ENCODE measurements at places on chromosomes 13 and 19.

- DNase-seq = no peak
These were observed 21.3 kb upstream of the MTRF1 start for GRCh38 chr13:41284512-41285288.

DNA sequence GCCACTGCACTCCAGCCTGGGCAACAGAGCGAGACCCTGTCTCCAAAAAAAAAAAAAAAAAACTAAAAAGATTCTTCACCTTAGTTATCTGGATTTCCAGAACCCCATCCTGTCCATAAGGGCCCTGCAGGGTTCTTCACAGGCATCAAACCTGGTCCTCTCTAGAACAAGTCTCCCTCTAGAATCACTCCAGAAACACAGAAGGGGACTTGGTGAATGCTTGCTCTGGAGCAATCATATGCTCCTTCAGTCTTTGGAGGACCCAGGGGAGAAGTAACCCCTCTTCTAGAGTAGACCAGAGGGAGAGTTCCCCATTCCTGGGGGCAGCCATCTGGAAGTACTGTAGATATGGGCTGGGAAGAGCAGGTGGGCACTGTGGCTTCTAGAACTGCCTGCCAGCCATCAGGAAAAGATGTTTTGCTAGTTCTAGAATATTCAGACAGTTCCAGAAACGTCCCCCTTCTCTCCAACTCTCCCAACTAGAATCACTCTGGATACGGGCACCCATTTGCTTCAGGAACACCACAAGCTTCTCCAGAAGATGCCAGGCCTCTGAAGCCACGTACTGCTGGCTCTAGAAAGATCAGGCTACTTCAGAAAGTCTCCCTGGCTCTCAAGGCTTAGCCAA lies 2.8 kb downstream of the FUT1 start:
- no peak for DNase-seq

- no peak for DNase-seq
These were observed 179.4 kb downstream of the TNFSF13B start for GRCh38 chr13:108448891-108449290.

GRCh38 chr13:113406321-113407102 lies 42.6 kb upstream of the GRTP1 start:
- no peak for DNase-seq

- DNase-seq = no peak
These were observed 2.0 kb upstream of the WDR88 start for GRCh38 chr19:33129901-33130300.

GRCh38 chr13:27997904-27998522 lies 9.5 kb upstream of the URAD start:
- DNase-seq = no peak

DNA sequence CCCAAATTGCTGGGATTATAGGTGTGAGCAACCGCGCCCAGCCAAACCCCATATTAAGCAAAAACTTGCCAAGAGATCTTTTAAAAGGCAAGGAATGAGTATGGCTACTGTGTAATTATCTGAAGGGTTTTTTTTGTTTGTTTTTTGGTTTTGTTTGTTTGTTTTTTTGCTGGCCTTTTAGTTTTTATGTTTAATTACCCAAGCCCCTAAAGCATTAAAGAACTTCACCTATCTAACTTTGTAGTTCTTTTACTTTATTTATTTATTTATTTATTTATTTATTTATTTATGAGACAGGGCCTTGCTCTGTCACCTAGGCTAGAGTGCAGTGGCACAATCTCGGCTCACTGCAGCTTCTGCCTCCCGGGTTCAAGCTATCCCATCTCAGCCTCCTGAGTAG lies 40.3 kb upstream of the GARRE1 start:
- no peak for DNase-seq

DNA sequence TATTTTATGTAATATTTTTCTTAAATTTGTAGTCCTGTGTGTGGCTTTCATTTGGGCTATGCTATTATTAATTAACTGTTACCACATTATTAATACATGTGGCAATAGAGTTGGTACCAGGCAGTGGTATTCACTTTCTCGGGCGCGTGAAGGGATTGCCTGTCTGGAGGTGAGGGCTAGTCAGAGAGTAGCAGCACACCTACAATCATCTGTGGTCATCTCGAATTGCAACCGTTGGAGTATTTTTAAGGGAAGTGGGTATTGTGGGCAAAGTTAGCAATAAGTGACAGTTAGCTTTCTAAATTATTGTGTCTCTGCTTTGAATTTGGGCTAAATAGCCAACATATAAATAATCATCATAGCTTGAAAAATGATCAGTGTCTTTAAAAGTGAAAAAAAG lies 20.0 kb upstream of the GPR18 start:
- DNase-seq = no peak

DNA sequence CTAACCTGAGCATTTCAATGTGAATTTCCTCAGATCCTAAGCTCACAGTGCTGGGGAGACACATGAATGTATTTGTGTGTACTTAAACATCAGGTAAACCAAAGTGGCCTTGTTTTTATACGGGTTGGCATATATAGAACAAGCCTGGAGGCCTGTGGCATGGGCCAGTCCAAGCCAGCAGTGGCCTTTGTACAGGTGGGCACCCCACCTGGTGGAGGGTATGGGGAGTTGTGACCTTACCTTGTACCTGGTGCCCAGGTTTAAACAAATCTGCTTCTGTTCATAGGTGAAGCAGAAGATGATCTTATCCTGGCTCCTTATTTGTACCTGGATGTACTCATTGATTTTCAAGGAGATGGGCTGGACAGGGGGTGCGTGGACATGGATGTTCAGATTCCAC lies 71.0 kb downstream of the ERICH6B start:
- DNase-seq = no peak

DNA sequence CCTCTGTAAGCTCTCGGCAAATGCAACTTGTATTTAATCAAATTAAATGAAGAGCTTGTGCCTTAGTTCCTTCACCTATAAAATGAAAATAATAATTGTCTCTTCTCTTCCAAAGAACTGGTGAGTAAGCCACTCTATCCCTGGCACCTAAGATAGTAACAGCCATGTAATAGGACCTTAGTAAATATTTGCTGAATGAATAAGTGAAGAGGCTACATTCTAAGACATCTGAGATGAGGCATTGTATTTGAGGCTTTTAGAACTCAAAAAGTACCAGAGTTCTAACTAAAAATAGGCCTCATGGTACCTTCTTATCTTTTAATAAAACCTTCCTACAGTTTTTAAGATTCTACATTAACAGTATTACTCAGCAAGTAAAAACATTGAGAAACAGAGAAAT lies 17.3 kb upstream of the DCLK1 start:
- DNase-seq = no peak

DNA sequence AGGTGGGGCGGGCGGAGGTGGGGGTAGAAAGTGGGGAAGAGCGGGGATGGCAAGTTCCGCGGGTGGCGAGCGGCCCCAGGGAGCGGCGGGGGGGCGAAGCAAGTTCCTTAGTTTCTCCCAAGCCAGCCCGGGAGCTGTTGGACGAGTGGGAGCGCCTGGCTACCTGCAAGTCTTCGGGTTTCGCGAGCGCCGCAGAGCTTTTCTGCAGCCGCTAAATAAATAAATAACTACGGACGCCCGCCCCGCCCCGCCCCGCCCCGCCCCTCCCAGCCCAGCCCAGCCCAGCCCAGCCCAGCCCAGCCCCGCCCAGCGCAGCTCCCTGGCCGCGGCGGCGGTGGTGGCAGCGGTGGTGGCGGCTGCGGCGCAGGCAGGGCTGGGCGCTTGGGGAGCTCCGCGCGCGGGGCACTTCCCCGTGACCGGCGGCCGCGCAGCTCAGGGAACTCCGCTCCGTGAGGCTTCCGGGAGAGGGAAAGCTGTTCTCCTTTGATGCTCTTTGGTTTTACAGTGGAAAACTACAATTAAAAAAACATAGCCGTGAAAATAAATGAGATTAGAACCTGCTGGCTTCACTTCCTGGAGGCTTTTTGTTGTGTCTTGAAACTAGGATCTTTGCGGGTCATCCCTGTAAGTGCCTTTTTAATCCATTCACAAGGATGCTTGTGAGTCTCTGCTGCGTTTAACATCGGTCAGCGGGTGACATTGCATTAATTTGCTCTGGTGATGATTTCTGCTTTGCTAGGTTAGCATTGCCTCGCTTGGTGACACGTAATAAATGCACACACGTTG lies at the start of gene UBE2L5:
Gene UBE2L5, plus strand, starts transcription at position 440 of the 786 bp plus-strand sequence. CDS start 5,498 bp downstream, outside the sequence.
- DNase-seq = peak; percentile 97

DNA sequence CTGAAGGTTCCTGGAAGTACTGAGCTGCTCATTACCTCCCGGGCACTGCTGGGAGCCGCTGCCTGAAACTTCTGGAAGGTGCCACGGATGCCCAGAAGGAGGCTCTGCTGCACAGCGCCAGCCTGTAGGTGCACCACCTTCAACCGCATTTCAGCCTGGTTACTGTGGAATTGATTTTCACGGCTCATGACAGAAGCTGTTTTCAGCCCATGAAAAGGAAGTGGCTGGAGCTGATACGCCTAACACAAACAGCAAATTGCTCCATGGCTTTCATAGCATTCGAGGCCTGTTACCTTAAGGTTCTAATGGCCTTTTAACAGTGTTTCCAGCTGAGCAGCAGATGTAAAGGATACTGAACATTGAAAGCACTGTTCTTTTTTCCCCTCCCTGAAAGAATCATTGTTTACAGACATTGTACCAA lies 22.0 kb downstream of the GPC6 start:
- DNase-seq = no peak

- no peak for DNase-seq
These were observed 13.3 kb downstream of the PALM3 start for GRCh38 chr19:14048443-14049153.

- DNase-seq = no peak
These were observed 2.7 kb downstream of the GSK3A start for GRCh38 chr19:42239544-42240220.

DNA sequence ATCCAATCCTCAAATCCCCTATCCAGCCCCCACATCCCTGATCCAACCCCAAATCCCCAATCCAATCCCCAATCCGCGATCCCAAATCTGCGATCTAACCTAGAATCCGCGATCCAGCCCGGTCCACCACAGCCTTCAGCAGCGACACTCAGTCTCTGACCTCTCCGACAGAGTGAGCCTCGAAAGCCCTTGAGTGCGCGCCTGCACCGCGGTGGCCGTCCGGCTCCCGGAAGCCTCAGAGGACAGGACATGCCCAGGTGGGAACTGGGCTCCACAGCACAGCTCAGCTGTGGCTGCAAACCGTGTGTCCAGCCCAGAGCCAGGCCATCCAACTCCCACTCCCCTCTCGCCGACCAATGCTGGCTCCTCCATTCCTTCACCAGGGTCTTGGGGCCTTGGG lies 48.8 kb upstream of the C1QTNF9B start:
- no peak for DNase-seq

DNA sequence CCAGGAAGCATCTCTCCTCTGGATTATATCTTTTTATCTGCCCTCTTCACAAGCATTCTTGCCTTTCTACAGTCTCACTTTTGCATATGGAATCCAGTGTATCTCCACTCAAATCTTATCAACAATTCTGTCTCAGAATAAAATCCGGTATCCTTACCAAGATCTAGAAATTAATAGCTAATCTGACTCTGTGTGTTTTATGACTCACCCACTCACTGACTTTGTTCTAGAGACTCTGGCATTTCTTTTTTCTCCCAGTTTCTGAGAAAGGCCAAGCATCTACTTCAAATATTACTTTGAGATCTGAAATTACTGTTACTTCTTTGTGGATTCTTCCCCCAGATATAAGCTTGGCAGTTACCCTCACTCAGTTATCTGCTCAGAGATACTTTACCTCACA lies 913.5 kb upstream of the ATXN8OS start:
- no peak for DNase-seq

DNA sequence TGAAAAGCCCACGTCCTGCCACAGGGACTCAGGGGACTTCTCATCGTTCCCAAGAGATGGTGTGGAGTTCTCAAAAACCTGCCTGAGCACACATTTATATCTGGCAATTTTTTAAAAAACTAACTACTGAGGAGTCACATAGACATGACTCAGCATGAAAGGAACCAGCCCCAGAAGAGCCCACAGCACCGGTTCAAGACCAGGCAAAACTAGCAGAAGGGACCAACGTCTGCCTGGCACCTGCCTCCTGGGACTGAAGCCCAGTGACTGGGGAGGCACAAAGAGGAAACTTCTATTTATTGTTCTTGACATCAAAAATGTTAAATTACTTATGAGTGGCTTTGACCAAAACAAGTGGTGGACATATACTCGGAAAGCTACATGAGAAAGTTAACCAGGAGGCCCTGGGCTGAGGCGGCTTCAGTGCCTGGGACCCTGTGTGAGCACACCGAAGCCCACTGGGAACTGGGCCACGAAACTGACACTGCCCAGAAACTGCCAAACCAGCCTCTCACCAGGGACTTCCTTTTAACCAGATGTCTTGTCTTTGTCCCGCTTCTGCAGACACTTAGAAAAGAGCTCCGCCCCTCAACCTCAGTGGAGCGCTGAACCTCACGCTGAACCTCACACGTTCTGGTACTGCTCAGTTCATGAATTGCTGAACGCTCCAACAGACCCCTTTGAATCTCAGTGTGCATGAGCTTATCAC lies 25.7 kb downstream of the C13orf46 start:
- DNase-seq = no peak

DNA sequence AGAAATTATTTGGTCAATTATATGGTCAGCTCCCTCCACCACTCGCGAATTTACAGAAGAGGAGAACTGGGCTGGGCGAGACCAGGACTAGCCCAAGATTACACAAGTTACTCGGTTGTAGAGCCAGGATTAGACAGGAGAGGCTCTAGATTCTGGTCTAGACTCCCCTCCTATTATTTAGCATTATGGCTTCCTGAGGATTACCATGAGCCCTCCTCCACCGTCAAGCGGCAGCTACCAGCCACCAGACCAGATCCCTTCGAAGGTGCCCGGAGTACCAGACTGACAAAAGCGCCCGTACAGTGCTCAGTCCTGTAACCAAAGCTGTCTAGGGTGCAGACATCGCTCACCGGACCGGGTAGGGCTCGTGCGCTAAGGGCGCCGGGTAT lies 497 bp upstream of the MLNR start:
- DNase-seq = no peak

DNA sequence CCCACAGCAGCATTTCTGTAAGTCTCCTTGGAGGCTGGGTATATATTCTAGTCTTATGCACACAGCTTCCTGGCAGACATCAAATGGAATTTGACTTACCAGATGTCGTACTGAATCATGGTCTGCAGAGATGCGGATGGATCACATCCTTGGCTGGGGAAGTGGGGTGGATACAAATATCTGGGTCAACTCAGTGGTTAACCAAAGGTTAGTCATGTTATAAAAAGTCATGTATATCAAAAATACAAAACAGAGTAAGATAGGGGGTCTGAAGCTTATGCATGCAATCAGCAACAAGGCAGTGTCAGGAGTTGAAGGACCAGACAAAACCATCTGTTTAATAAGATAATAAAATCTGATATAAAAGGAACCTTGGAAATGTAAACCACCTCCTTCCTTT lies 61.9 kb downstream of the WASF3 start:
- no peak for DNase-seq

GRCh38 chr13:96020155-96020575 lies 33.0 kb downstream of the UGGT2 start:
- DNase-seq = no peak

GRCh38 chr19:14023404-14024235 lies 4.3 kb upstream of the RLN3 start:
- no peak for DNase-seq

GRCh38 chr19:45668342-45668871 lies 386 bp downstream of the GIPR start:
- no peak for DNase-seq

DNA sequence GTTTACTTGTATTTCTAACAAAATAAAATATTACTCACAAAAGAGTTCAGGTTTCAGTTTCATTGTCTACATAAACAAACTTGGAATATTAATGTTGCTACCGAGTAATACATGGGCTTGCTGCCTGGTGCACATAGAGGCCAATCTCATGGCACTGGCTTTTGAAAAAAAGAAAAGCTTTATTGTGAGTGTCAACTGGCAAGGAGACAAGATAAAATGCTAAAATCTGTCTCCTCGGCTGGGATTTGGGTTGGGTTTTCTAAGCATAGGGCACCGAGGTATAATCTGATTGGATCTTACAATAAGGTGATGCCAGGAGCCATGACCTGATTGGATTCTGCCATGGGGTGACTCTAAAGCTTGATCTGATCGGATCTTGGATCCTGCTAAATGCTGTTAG lies 1519.9 kb upstream of the MIR17HG start:
- no peak for DNase-seq
